ENCODE measurements at places on chromosomes 2 and 18.

- no peak for DNase-seq
These were observed 151.3 kb downstream of the CCDC85A start for GRCh38 chr2:56335101-56335500.

- DNase-seq = peak; percentile 31
These were observed 36.8 kb upstream of the IGFBP2 start for GRCh38 chr2:216596236-216596979.

DNA sequence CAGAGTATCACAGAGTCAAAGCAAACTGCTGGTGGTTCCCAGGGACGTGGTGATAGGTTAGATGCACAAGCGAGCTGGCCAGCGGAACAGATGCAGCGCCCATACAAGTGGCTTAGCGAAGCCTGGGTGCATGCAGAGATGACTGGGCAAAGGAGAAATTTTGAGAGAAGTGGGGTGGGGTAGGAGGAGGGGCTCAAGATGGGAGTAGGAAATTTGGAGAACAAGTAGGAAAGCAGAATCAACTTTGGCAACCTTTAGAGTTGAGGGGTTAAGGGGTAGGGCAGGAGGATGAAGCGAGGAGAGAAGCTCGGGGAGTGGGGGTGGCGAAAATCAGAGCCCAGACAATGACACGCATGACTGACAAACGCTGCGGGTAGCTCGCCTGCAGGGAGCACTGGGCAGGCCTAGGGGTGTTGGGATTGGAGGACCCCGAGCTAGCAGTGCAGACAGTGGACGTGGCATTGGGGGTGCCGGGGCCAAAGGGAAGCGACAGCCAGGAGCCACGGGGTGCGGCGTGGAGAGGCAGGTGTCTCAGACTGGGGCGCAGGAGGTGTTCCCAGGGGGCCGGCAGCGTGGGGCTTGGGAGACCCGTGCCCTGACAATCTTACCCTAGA lies 431 bp downstream of the FAM98A start:
- DNase-seq = no peak

DNA sequence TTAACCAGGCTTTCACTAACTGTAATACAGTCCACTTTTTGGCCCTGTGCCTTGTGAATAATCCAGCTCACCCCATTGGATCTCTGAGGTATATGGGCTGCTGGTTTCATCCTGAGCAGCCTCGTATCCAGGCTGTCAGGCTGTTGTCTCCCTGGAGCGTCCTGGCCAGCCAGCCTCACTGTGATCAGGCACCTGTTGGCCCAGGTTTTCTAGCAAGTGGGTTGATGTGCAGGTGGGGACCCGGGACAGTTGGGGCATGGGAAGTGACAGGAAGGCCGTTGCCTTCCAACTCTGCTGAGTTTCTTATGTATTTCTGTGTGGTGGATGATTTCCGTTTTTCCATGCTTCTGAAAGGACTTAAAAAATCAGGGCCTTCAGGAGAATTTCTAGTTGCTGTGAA lies 132.4 kb downstream of the ACOXL start:
- DNase-seq = no peak

DNA sequence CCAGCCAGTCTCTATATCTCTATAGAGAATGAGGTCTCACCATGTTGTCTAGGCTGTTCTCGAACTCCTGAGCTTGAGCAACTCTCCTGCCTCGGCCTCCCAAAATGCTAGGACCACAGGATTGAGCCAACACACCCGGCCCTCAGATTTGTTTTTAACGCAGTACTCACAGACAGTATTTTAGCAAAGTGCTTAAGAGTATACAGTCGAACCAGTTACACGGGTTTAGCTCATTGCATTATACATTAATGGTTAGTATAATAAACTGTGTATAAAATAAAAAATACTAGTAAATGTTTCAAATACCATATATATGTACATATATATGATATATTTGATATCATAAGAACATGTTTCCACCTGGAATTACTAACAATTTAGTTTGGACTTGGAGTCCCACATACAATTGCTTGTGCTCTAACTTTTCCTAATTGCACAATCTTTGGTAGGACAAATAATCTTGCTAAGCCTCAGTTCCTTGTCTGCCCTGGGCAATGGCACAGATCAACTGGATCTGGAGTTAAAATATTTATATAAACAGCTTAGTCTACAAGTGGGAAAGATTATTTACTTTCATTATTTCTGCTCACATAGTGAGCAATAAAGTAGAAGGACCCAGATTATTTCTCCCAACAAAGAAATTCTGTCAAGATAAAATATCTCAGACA lies 508.9 kb upstream of the LRATD1 start:
- DNase-seq = no peak

- DNase-seq = no peak
These were observed 818.4 kb upstream of the CDH2 start for GRCh38 chr18:28995319-28995718.

DNA sequence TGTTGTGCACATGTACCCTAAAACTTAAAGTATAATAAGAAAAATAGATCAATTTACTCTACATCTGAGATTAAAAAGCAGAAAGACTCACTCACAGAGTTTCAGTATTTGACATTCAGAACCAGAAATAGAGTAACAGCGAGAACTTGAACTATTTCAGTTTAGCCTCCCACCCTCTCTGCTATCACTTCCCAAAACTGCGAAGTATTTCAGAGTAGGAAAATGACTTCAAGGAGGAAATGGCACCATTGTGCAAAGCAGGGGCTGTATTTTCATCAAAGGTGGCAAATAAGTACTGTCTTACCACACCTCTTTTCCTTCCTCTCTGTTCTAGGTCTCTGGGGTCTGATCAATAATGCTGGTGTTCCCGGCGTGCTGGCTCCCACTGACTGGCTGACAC lies 13.6 kb downstream of the DHRS9 start:
- no peak for DNase-seq

DNA sequence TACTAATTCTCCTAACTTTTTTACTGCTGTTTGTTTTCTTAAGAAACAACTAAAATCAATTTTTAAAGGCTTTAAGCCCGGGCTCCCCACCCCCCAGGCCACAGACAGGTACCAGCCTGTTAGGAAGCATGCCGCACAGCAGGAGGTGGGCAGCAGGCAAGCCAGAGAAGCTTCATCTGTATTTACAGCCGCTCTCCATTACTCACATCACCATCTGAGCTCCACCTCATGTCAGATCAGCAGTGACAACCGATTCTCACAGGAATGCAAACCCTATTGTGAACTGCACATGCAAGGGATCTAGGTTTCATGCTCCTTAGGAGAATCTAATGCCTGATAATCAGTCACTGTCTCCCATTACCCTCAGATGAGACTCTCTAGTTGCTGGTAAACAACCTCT lies 517.0 kb downstream of the NRXN1 start:
- DNase-seq = no peak

DNA sequence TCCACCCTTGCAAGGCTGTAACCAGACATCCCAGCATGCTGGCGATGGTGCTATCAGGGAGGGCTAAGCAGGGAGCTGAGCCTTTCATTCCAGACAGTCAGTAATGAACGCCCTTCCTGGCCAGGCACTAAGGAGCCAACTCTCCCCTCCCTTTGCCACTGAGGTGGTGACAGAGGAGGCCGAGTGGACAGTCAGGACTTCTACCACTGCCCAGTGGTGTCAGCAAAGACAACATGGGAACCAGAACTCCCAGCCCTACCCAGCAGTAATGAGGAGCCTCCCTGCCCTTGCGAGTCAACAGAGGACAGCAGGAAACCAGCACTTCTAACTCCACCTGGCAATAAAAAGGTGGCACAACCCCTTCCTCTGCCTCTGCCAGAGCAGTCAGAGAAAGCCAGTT lies 68.6 kb downstream of the ZAP70 start:
- no peak for DNase-seq

- no peak for DNase-seq
These were observed 944.0 kb downstream of the DPP10 start for GRCh38 chr2:115386465-115386864.

- DNase-seq = no peak
These were observed 178.2 kb upstream of the EPHA4 start for GRCh38 chr2:221750316-221750715.

GRCh38 chr18:23650968-23651927 lies 11.5 kb downstream of the ANKRD29 start:
- peak; percentile 19 for DNase-seq

GRCh38 chr18:23456835-23457234 lies 3.7 kb downstream of the RIOK3 start:
- DNase-seq = no peak

DNA sequence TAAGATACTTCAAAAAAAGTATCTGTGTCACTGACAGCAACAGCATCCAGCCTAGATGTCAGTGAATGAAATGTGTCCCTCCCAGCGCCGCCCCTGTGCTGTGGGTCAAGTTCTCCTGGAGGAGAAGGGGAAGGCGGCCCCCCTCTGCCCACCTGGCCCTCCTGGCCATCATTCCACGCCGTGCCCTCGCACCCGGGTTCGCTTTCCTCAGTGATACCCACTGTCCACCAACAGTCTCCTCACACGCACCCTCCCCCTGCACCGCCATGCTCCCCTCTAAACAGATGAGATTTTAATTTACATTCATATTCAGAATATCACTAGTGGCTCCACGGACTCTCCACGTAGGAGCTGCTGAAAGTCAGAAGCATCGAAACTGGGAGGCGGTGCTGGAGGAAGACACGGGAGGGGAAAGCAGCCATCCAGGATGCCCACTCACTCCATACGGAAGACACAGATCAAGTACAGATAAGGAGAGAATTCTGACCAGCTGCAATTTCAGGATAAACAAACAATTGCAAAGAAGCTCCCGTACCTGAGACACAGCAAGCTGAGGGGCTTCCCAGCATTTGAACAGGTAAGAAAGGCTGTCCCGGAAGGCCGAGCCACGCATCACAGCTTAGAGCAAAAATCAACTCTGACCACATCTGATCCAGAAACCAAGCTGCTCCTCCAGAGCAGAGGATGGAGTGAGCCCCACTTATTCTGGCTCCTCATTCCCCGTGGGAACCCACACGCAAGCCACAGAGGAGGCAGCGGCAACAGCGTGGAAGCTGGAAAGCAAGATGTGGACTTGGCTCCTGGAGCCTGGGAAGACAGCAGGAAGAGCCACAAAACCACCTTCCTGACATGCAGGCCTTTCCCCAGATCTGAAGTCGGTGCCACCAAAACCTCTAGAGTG lies 49.7 kb downstream of the PXDN start:
- no peak for DNase-seq

- DNase-seq = no peak
These were observed 64.9 kb upstream of the ZSWIM2 start for GRCh38 chr2:186913870-186914269.

- no peak for DNase-seq
These were observed 28.7 kb downstream of the GEMIN6 start for GRCh38 chr2:38806733-38807059.

DNA sequence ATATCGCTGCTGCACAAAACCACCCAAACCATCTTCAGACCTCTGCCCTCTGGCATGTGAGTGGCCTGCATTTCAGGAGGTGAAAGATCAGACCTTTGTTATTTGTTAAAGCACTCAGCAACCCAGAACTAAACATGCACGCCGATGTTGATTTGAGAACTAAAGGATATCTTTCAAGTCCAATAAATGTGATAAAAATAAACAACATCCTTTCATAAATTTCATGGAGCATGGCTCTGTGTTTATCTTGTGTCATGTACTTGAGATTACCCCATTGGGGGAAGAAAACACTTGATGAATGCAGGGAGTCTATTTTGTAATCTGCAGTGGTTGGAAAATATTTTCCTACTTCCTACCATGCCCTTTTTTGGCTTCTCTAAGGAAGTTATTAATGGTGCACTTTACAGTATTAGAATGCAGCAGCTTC lies 70.8 kb upstream of the GATA6 start:
- DNase-seq = no peak

- no peak for DNase-seq
These were observed 2.5 kb upstream of the CPO start for GRCh38 chr2:206936843-206937230.

GRCh38 chr18:48442761-48443160 lies 33.6 kb upstream of the ZBTB7C start:
- no peak for DNase-seq

- no peak for DNase-seq
These were observed 65.3 kb downstream of the TWIST2 start for GRCh38 chr2:238912916-238913875.

DNA sequence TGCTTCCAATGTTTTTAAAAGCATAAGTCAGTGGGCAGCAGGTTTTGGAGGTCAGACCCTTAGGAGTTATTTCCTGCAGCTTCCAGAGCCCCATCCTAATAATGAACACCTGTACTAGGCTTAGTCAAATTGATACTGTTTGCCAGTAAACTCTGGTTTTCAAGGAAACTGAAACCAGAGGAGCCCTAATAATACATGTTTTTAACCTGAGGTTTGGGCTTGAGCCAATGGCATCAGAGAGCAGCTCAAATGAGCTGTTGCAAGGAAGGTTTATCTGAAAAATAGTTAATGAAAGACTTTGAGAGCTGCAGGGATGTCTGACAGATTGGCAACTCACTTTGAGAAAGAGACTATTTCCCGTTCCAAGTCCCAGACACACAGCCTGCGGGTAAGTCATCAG lies 54.6 kb downstream of the DCC start:
- DNase-seq = no peak

- DNase-seq = peak; percentile 19
These were observed 306.0 kb upstream of the EPC2 start for GRCh38 chr2:148338541-148338940.

- no peak for DNase-seq
These were observed 362.0 kb downstream of the CLIP4 start for GRCh38 chr2:29477186-29477585.

GRCh38 chr2:47225061-47225783 lies 70.1 kb upstream of the STPG4 start:
- no peak for DNase-seq

DNA sequence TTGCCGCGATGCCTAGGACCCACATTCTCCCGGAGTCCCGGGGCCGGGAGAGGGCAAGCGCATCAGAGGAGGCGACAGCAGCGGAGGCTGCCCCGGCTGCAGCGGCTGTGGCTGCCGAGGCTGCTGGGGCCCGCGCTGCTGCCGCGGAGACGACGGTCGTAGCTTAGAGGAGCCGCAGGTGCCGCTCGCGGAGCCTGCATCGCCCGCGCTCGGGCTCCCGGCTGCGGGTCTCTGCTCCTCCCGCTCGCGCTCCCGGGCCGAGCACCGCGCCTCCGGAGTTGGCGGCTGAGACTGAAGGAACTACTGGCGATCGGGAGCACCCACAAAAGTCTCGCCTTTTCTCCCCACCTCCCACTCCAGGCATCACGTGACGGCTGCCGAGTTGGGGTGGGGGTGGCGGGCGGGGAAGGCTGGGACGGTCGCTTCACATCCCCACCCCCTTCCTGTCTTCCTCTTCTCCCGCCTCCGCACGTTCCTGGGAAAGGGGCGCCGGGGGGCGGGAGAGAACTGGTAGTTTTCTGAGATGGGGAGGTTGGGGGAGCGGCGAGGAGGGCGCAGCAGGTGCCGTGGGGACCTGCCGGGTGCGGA lies at the start of gene LYPD1:
Gene LYPD1, minus strand, starts transcription at position 298 of the 588 bp plus-strand sequence. Its CDS starts 273 bp downstream, at position 25.
- DNase-seq = no peak

GRCh38 chr18:22742409-22742808 lies 190.7 kb upstream of the RBBP8 start:
- DNase-seq = no peak

GRCh38 chr2:219149667-219150066 lies 10.9 kb downstream of the NHEJ1 start:
- no peak for DNase-seq

DNA sequence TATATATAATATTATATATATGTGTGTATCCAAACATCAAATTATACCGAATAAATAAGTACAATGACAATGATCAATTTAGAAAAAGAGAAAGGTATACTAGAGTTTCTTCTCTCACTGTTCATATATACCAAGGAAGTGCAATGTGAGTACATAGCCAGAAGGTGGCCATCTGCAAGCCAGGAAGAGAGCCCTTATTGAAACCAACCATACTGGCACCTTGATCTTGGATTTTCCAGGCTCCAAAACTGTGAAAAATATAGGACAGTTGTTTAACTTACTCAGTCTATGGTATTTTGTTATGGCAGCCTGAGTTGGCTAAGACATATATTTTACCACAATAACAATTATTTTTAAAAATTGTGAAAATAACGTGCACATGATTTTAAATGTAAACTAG lies 1490.2 kb upstream of the SLC39A10 start:
- no peak for DNase-seq

Measured in AG04449 (cell line).